Left lung (tissue), 14 donors: ENCODE measurements at places on chromosomes 5 and 9.

DNA sequence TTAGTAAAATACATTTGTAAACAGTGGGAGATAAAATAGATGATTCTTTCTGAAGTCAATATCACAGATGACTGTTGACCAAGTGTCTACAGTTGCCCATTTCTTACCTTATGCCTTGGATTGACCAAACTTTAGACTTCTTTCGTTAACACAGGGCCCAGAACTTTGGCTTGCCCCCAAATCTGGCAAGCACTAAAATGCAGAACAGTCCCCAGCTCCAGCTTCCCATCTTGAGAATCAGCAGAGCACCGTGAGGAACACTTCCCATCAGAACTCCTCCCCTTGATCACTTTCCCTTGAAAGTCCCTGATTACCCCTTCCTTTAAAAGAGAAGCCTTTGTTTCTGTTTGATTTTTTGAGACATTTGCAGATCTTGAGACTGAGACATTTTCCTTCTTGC is 1039.9 kb downstream of the TLE1 start:
- no peak for DNase-seq

DNA sequence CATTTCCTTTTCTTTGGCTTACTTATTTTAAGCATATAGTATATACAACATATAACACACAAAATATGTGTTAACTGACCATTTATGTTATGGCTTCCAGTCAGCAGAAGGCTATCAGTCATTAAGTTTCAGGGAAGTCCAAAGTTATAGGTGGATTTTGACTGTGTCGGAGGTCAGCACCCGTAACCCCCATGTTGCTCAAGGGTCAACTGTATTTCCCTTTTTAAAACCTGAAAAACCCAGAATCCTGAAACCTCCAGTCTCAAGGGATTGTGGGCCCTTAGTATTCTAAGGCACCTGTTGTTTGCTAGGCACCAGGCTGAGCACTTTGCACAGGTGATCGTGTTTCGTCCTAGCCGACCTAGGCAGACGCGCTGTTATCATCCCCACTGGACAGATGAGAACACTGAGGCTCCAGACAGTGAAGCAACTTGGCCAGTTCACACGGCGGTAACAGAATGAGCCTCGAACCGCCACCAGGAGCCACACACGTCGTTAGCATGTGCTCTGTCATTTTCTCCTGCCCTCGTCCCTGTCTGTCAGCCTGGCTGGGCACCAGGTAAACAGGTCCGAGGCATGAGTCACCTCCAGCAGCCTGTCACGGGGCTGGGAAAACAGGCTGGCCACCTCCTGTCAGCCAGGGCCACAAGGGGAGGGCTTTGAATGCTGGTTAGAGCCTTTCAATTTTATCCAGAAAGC is 39.9 kb downstream of the DUSP1 start:
- no peak for DNase-seq

- no peak for DNase-seq
These were observed 1.4 kb downstream of the RAPGEF1 start for GRCh38 chr9:131738293-131739132.

DNA sequence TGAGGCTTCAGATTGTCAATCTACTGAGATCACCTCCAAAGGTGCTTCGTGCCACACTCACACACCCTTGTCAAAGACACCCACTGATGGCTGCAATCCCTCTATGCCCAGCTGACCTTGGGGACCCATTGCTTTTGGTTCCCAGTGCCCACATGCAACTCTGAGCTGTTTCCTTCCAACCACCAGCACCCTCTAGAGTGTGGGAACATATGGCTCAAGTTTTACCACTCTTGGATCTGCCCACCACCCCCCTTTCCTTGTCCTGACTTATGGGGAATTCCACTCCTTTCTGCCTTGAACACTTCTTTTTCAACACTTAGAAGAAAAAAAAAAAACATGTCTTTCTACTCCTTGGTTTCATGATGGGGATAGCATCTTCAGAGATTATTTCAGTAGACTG is 360.2 kb downstream of the ENC1 start:
- DNase-seq = no peak

GRCh38 chr9:120717176-120717575 is 2.9 kb upstream of the MEGF9 start:
- no peak for DNase-seq

DNA sequence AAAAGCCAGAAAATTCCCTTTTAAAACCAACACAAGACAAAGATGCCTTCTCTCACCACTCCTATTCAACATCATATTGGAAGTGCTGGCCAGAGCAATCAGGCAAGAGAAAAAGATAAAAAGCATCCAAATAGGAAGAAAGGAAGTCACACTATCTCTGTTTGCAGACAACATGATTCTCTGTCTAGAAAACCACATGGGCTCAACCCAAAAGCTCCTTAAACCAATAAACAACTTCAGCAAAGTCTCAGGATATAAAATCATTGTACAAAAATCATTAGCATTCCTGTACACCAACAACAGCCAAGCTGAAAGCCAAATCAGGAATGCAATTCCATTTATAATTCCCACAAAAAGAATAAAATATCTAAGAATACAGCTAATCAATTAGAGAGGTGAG is 112.0 kb downstream of the ADAMTSL1 start:
- no peak for DNase-seq

DNA sequence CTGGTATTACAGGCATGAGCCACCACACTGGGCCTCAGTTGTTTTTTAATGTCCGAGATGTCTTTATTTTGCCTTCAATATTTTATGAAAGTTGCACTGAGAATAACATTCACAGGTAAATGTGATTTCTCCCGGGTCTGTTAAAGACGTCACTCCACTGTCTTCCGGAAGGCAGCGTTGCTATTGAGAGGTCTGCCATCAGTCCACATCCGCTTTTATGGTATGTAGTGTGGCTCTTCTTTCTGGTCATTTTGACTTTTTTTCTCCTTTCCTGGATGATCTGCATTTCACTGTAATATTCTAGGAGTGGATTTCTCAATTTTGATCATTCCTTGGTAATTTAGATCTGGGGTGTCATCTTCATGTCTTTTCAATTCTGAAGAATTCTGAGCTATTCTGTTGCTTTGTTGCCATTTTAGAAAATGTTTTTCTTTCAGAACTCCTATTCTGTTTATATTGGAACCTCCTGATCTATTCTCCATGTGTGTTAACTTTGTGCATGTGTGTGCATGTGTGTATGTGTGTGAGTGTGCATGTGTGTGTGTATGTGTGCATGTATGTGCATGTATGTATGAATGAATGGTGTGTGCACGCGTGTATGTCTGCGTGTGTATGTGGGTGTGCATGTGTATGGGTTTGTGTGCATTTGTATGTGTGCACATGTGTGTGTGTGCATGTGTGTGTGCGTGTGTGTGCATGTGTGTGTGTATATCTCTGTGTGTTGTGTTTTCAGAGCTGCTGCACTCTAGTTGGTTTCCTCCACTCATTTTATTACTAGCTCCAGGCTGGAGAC is 1.9 kb upstream of the LCN1 start:
- no peak for DNase-seq

GRCh38 chr5:136201870-136202269 is 8.9 kb upstream of the SMIM32 start:
- DNase-seq = no peak

DNA sequence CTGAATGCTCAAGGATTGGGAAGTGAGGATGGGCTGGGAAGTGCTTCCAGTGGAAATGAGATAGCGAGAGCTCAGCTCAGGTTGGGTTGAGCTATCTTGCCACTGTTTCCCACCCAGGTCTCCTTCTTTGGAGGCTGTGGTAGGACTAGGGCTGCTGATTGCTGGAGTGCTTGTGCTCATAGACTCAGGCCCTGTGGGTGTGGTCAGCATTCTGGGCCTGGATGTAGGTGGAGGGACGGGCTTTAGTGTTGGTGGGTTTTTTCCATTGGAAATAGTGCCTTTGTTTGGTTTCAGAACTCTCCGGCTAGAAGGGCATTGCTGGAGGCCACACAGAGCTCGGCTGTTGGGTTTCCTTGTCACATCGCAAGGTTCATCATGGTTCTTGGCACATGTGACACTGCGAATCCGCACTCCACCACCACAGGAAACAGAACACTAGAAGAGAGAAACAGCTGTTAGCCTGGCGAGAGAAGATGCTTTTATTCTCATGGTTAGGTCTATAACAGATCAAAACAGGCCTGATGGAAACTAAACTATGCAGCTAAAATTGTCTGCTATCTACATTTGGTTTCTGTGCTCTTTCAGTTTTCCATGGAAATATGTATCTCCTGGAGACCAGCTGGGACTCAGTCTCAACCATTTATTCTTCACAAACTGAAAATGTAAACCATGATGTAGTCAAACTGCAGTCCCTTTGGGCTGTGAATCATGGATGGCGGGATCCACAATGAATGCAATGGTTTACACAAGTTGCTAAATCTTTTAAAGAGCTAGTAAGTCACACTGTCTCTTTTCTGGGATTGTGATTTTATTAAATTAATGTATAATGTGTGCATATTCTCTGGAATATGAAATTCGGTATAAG is 136.2 kb downstream of the TARS1 start:
- DNase-seq = no peak

GRCh38 chr5:33745101-33745770 is 146.6 kb downstream of the ADAMTS12 start:
- no peak for DNase-seq
